Anterior cingulate cortex (tissue), 58 donors: ENCODE measurements at places on chromosomes 6 and 20.
A peak's percentile ranks its signal among the peaks of the same experiment; 100 is the strongest.

GRCh38 chr6:38407192-38407591 lies 232.5 kb downstream of the BTBD9 start:
- no peak for DNase-seq

GRCh38 chr20:52129611-52130010 lies 62.0 kb downstream of the ZFP64 start:
- no peak for DNase-seq

- DNase-seq, result no peak
These were observed 94.3 kb downstream of the THBS2 start for GRCh38 chr6:169159331-169159730.

- no peak for DNase-seq
These were observed 127.6 kb downstream of the SYNDIG1 start for GRCh38 chr20:24597051-24597450.

- DNase-seq, result no peak
These were observed 139.2 kb upstream of the ECI2 start for GRCh38 chr6:4274382-4275082.

- DNase-seq, result no peak
These were observed 61.7 kb downstream of the PYGB start for GRCh38 chr20:25309395-25310267.

DNA sequence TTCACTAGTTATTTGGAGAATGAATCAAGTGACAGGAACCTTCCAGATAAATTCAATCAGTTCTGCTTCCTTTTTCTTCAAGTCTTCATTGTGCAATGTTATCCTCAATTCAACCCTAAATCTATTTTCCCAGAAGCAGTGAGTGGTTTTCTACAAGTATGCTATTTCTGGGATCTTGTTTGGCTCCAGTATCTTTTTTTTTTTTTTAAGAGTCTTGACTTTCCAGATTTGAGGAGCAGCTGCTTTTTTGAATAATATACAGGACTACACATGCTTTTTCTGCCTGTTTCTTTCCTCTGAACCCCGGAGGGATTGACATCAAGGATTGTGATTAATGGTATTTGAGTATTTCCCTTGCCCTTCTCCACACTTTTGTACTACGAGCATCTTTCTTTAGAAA lies 339.2 kb upstream of the JAG1 start:
- no peak for DNase-seq

DNA sequence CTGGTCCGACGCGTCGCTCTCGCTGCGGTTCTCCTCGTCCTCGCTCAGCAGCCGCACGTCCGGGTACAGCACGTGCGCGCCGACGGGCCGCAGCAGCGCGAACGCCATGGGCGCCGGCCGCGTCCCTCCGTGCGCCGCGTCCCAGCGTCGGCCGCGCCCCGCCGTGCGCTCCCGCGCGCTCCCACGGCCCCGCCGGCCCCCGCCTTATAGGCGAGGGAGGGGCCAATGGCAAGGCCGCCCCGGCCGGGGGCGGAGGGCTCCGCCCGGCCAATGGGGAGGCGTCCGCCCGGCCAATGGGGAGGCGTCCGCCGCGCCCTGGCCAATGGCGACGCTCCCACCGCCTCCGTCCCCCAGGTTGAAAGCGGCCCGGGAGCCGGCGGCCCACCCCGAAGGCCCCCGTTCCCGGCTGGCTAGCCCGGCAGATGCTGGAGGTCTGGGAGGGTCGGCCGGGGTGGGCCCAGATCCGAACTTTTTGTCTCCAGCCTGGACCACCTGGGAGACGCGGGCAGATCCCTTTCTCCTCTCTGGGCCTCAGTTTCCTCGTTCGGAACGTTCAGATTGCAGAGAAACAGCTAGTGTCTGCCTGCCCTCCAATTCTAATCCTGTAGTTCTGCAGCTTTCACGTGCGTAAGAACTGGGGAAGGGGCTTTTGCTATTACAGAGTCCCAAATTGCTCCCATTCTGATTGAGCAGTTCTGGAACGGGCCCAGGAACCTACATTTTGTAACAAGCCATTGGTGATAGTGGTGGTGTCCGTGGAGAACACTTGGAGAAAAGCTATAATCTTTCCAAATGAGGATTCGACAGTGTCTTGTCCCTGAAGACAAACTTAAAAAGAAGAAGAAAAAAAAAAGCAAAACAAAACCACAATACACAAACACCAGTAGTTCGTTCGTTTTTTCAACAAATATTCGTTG lies at the start of gene TCF15:
TCF15 (minus strand) TSS at position 180 of the 917 bp plus-strand sequence; CDS start at position 108, 72 bp downstream.
- no peak for DNase-seq

DNA sequence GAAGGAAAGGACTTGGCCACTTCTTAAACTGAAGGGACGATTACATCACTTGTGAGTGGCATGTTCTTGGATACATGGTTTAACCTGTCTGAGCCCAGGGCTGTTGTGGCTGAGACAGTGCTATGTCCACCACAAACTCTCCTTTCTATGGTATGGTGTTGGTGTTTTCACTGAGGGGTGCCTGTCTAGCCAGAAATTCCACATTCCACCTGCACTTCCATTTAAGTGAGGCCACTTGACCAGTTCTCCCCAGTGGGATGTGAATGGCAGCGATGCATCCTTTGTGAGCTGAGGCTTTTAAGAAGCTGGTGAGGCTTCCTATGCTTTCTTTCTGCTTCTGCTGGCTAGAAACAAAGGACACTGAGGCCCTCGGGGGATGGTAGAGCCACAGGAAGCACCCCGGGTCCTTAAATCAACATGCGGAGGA lies 151.4 kb upstream of the CHD6 start:
- no peak for DNase-seq

- no peak for DNase-seq
These were observed 683.4 kb upstream of the FLRT3 start for GRCh38 chr20:15020845-15021244.

GRCh38 chr20:8073024-8073832 lies 53.7 kb upstream of the TMX4 start:
- no peak for DNase-seq

- no peak for DNase-seq
These were observed 134.5 kb downstream of the PHACTR3 start for GRCh38 chr20:59738851-59739250.

- peak; percentile 63 for DNase-seq
These were observed at the start of gene PHF10 for GRCh38 chr6:169724494-169725124. TSS of gene PHF10 (minus strand) at chr6:169724500. CDS start at chr6:169723931, 569 bp downstream.

DNA sequence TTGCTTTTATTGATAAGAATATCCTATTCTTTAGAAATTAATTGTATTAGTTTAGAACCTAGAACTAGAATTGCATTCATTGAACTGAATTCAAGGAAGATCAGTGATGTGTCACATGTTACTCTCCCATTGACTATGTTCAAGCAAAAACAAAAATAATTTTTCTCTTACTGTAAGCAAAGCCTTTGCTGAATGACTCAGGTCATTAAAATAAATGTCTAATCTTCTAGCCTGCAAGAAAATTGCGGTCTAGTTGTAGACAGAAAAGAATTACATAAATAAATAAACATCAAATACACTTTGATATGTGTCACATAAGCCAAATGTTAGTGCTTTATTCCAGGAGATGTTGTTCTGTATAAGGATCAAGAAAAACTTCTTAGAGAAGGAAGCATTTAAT lies 387.9 kb downstream of the ADGRB3 start:
- DNase-seq, result no peak

- DNase-seq, result no peak
These were observed 7.4 kb downstream of the FRMD1 start for GRCh38 chr6:168071620-168072019.

- DNase-seq, result no peak
These were observed 20.3 kb upstream of the ZFAND3 start for GRCh38 chr6:37799263-37799644.

DNA sequence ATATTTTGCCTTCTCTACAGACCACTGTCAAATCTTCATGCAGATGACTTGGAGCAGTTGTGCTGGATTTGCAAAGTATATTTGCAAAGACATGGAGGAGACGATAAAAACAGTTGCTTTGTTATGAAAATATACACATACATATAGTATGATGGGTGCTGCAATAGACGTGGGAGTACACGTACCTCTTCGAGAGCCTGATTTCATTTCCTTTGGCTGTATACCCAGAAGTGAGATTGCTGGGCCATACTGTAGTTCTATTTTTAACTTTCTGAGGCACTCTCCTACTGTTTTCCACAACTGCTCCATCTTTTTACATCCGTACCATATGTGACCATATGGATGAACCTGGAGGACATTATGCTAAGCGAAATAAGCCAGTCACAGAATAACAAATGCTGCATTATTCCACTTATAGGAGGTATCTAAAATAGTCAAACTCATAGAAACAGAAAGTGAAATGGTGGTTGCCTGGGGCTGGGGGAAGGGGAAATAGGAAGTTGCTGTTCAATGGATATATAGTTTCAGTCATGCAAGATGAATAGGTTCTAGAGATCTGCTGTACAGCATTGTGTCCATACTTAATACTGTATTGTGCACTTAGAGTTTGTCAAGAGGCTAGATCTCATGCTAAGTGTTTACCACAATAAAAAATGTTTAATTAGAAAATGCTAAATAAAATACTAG lies 223.8 kb downstream of the HAO1 start:
- DNase-seq, result no peak

DNA sequence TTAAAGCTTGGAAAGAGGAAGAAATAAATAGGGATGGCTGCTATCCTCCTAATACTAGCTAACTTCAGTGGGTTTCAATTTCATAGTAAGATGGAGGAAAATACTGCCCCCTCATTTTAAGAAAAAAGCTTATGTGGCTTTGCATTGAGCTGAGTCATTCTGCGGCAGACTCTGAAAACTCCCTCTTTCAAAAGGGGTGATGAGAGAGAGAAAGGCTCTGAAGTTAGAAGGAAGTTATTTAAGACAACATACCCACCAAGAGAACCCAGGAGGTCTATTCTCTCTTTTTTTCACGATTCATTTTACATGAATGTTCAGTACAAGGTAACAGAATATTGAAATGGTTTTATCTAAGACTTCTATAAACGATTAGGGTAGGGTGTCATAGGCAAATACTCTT lies 4.5 kb downstream of the PRDM13 start:
- no peak for DNase-seq

DNA sequence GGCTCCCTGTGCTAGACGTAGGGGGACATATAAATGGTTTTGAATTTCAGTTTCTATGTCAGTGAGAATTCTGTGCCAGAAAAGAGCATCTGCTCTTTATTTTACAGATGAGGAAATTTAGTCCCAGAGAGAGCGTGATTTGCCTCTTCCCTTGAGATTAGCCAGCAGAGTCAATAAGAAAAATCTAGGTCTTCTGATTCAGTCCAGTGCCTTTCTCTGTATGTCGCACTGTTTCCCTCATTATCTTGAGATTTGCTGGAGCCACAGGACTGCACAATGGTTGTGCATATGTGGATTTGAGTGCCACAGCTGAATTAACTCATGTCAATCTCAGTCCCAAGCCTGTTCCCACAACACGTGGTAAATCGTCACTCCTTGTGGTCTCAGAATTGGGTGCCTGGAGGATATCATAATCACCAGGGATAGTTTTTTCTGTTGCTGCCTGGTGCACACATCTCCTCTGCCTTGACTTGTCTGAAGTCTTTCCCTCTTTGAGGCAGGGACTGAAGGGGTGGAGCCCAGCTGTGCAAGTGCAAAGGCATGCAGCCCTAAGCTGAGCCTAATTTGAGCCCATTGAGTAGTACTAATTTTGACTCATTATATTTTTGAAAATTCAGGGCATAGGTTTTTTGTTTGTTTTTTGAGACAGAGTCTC lies 276.7 kb downstream of the SOX4 start:
- no peak for DNase-seq

DNA sequence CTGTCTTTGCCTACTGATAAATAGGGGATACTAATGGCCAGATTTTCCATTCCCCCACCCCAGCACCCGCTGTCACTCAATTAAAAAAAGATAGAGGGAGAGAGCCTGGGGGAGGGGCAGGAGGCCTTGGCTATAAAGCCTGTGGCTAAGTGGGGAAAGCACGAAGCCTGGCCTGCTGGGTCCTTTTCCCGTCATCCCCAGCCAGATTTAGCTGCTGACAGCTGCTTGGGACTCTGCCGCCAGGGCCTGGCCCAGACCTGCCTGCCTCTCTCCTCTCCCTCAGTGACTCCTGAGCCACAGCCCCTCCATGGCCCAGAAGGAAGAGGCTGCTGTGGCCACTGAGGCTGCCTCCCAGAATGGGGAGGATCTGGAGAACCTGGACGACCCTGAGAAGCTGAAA lies at the start of gene APOBEC2:
APOBEC2 (plus strand) TSS at position 162 of the 400 bp plus-strand sequence; CDS start at position 308, 146 bp downstream.
- no peak for DNase-seq

DNA sequence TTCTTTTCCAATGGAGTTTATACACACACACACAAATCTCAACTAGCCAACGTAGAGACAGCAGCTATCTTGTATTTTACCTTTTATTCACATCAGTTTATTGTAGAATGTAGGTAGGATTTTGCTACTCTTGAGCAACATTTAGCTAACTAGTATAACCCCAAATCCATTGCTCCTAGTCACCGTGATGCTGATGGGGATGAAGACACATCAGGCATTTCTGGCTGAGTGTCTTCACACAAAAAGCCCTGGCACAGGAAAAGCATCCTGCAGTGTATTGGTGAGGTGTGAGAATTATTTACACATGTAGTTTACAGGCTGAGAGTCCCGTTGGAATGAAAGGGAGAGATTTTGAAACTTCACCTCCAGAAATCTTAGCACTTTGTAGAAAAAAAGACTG lies 65.9 kb upstream of the FBXL4 start:
- DNase-seq, result no peak

- no peak for DNase-seq
These were observed 12.4 kb downstream of the CST3 start for GRCh38 chr20:23625236-23625964.

DNA sequence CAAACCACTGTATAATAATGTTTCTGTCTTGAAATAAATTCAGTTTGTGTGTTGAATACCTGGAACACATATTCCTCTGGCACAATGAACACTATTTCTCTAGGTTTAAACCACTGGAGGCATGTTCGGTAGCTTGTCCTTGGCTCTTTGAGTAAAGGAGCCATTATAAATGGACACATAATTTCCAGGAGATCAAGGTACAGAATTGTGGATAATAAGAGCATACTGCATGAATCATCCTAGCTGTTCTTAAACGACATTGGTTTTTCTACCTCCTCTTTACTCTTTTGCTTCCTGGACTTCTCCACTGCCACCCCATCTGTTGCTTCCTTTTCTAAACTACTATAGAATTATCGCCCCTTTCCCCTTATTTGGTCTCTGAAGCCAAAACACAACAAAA lies 1.2 kb downstream of the CENPW start:
- DNase-seq, result no peak

GRCh38 chr20:33819456-33819855 lies 8.3 kb downstream of the CHMP4B start:
- no peak for DNase-seq

GRCh38 chr20:49984426-49985153 lies 1.8 kb downstream of the SNAI1 start:
- no peak for DNase-seq
